ENCODE measurements at places on chromosomes 11 and 22. TPM values are rescaled to one million over a fixed set of nuclear protein-coding genes. Genes with fewer than 3 reads are reported as not detected.

The OR1S1 gene
- not detected for total RNA-seq

The SHISA8 gene
- total RNA-seq = 2.2 TPM

DNA sequence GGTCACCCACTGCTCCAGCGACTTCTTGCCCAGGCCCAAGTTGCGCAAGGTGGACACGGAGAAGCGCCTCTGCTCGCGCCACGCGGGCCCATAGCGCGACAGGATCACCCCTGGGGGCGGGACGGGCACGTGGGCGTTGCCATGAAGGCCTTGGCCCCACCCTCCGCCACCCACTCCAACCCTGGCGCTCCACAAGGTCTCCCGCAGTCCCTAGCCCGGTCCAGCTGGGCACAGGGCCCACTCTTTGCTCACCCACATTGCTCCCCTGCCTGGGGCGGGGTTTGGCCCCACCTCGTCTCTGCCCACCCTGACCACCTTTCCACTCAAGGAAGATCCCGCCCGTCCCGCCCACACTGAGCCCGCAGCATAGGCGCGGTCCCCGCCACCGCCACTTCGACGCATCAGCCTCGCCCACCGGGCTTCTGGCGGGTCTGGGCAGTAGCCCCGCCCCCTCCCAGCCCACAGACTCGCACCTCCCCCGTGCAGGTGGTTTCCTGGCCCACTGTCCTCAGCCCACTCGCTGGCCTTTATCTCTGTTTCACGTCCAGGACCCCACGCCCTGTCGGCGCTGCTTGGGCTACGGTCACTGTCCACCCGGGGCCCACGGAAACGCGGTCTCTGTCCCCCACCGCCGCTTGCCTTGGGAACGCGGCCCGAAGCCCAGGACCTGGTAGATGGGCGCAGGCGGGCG is 12.3 kb upstream of the CYP2D6 start:
- H3K27ac ChIP-seq = no peak overlapping the region
- H3K36me3 ChIP-seq = peaks cover 20% of the 10 kb centered on the region
- no peak overlapping the region for H3K4me3 ChIP-seq

DNA sequence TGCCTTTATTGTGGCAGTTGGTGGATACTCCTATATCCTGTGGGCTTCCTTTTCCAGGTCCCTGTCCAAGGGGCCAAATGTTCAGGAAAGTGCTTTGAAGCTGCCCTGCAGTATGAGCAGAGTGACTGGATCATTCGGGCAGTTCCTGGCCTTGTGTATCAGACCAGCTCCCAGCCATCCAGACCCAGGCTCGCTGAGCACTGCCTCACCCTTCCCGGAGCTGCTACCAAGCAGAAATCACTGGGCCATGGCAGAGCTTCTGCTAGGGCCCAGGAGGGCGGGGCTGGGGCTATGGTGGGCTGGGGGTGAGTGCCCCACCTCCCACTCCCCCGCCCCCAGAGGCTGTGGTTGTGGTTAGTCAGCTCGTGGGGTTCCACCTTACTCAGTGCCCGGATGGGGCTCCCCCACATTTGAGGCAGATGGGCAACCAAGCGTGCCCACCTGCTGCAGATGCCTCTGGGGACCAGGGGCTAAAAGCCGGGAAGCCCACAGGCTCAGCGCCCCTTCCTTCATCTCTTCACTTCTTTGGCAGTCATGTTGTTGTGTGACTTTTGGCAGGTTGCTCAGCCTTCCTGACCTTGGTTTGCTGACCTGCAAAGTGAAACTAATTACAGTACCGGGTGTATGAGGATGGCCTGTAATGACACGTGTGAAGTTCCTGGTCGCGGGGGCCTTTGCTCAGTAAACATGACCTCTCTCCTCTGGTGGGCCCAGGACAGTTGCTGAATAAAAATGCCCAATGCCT is 2.1 kb upstream of the LRRC32 start:
- peaks cover 22% of the 10 kb centered on the region for H3K27me3 ChIP-seq
- no peak overlapping the region for H3K4me3 ChIP-seq
- H3K4me1 ChIP-seq = peaks cover 10% of the 10 kb centered on the region
- no peaks in the 10 kb centered on the region for H3K36me3 ChIP-seq
- H3K27ac ChIP-seq = no peak overlapping the region

DNA sequence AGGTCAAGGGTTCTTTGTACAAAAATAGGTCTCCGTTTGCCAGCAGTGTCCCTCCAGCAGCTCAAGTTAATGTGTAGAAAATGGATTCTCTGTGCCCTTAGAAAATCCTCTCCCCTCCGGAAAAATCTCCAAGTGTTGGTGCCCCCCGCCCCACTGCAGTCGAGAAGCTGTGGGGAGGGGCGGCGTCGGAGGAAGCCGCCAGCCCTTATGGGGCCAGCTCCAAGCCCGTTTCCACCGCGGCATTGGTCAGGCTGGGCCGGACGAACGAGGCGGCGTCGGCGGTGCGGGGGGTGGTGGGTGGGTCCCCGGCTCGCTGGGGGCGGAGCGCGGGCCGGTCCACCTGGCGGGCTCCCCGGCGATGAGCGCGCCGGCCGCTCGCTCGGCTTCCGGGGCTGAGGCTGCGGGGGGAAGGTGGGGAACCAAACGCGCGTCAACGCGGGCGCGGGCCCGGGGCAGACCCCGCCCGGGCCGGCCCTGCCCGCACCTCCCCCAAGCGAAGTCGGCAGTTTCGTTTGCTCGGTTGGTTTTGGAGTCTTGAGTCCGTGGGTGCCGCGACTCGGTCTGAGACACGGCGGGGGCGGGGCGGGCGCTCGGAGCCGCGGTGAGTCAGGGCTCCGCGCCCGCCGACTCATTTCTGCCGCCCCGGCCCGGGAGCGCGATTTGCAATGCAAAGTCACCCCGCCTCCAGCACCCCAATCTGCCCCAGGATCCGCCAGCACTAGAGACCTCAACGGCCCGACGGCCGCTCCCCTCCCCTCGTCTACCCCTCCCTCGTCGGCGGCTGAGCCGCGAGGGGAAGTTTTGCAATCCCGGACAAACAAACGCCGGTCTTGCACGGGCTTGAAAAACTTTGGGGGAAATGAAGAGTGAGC is 1.4 kb downstream of the ASCL2 start:
- H3K27me3 ChIP-seq = peaks cover 76% of the 10 kb centered on the region
- peaks cover 11% of the 10 kb centered on the region for H3K4me1 ChIP-seq
- no peak overlapping the region for H3K27ac ChIP-seq
- no peaks in the 10 kb centered on the region for H3K36me3 ChIP-seq
- H3K4me3 ChIP-seq = peak overlapping the region; percentile 57

DNA sequence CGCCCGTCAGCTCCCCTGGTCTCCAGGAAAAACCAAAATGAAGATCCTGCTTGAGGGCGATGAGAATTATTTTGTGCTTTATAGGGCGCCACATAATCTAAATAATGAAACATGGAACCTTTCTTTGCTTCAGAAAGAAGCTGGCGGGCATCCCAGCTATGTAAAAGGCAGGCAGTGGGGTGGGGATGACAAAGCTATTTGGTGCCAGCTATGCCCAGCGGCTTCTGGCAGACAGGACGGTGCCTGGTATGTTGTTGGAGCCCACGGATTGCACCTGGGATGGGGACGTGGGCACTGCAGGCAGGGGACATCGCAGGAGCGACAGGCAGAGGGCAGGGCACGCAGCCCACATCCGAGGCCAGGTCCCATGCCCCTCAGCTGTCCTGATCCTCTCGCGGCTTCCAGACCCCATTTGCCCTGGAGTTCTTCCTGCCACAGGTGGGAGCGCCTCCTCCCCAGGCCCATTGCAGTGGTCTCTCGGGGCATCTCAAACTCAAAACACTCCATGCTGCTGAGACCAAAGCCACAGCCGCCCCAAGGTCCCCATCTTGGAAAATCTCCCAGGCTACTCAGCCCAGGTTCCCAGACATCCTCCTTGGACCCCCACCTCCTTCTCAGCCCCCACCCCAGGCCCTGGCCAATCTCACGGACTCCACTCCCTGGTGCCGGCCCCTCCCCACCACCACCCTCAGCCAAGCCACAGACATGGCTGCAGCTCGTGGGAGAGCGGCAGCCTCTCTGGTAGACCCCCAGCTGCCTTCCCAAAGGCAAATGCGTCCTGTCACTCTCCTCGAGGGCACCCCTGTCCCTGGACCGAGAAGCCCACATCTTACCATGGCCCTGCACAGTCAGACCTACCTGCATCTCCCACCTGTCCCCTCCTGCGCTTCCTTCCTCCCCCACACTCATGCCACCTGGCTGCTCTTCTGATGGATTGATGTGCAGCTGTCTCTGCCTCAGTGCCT is 45.7 kb downstream of the SHISAL1 start:
- DNase-seq = no peak
- H3K27ac ChIP-seq = no peak overlapping the region
- peaks cover 18% of the 10 kb centered on the region for H3K4me1 ChIP-seq
- 0 out of 2 replicates have a peak, but pooled peaks cover 6% of the 10 kb centered on the region for H3K36me3 ChIP-seq

DNA sequence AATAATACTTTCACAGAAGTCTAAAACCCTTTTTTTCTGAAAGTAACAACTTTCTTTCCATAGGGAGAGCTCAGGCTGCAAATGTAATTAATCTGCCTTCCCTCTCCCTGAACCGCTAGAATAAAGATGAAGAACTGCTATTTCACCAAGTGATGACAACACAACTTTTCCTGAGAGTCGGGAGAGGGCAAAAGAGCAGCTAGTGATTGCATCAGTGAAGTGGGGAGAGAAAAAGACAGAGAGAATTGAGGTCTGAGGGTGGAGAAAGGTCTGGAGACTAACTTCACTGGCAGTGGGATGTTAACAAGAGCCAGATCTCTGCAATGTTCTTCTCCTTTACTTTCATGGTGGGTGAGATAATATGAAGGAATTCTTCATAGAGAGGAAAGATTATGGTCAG is 10.9 kb upstream of the MPEG1 start:
- H3K4me3 ChIP-seq = no peak overlapping the region
- no peaks in the 10 kb centered on the region for H3K27me3 ChIP-seq
- no peak overlapping the region for H3K27ac ChIP-seq
- H3K36me3 ChIP-seq = no peaks in the 10 kb centered on the region
- DNase-seq = no peak
- no peaks in the 10 kb centered on the region for H3K4me1 ChIP-seq

GRCh38 chr11:1920128-1920908 is 815 bp downstream of the TNNT3 start:
- H3K27ac ChIP-seq = no peak overlapping the region
- H3K36me3 ChIP-seq = no peaks in the 10 kb centered on the region
- H3K4me1 ChIP-seq = no peaks in the 10 kb centered on the region
- no peak for DNase-seq

- peaks cover 9% of the 10 kb centered on the region for H3K4me1 ChIP-seq
- no peak for DNase-seq
- H3K36me3 ChIP-seq = no peaks in the 10 kb centered on the region
- no peak overlapping the region for H3K27ac ChIP-seq
- H3K27me3 ChIP-seq = no peaks in the 10 kb centered on the region
These were observed 24.8 kb upstream of the CALCB start for GRCh38 chr11:15048616-15049015.

Measured in WTC11 (cell line).